ENCODE measurements at places on chromosomes 7 and 10.
A peak's percentile ranks its signal among the peaks of the same experiment; 100 is the strongest.

GRCh38 chr10:63707254-63707910, 186.2 kb downstream of the REEP3 start:
- DNase-seq, result peak; percentile 66

GRCh38 chr10:77396290-77396689, 241.3 kb downstream of the KCNMA1 start:
- no peak for DNase-seq

DNA sequence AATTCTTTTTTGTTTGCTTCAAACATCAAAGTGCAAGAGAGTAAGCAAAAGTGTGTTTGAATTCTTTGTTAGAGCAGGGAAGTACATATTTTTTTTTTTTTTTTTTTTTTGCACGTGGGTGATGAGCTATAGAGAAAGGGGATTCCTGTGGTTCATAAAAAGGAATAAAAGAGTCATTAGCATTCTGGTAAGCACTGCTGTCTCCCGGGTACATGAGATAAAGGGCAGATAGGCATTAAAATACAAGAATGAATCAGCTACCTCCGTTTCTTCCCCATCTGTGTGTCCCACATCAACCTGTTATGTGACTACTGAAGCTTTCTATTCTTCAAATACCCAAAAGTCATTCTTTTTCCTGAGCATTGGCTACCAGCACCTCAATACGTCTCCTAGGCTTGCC, 102.4 kb upstream of the SEMA3D start:
- no peak for DNase-seq

DNA sequence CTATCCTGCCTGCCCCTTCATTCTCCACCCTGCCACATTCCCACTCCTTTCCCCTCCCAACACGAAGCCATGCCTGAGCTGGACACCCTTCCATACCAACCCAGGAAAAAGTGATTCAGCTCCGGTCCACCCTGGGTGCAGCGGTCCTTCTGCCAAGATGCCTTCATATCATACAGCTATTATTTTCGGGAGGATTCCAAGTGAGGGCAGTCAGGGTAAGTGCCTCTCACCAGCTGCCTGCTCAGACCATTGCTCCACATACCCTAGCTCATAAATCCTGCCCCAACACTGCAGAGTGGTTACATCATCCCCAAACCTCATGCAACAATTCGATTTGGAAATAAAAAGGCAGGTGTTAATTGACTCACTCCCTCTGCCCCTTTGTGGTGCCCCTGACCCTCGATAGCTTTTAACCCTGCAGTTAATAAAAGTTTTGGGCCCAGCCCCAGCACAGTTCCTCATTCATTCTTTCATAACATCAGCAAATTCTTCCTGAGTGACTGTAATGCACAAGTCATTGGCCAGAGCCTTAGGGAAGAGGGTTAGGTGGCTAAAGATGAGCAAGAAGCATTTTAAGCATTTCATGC, 42.6 kb downstream of the ZNF503 start:
- DNase-seq, result no peak

- no peak for DNase-seq
Measured at GRCh38 chr7:27088002-27088922, 7.5 kb downstream of the HOXA1 start.

- no peak for DNase-seq
Measured at GRCh38 chr10:28679581-28680357, 2.4 kb downstream of the BAMBI start.

DNA sequence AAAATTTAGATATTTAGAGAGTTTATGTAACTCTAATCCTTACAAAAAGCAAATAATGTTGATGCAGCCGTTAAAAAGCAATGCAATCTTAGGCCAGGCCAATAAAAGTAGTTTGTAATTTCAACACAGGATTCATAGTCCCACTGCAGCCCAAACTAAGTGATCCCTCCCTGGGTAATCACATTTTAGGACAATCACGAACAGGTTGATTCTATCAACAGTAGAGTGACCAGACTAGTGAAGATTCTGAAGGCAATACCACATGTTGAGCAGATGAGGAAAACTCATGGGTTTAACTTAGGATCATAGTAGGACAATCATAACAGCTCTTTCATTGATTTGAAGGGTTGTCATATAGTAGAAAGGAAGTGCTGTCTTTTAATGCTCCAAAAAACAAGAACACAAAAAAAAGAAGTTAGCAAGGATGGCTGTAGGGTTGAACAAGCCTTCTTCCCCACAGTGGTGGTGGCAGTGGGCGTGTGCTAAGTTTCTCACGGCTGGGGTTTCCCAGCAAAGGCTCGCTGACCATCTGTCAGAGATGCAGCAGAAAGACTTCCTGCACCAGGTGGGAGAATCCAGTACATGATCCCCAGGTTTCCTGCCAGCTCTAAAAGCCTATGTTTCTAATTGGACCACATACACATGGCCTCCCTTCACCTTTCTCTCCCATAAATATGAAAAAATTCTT, 212.2 kb downstream of the CHRM2 start:
- no peak for DNase-seq

- DNase-seq, result no peak
Measured at GRCh38 chr10:86598151-86598550, 56.2 kb upstream of the OPN4 start.

DNA sequence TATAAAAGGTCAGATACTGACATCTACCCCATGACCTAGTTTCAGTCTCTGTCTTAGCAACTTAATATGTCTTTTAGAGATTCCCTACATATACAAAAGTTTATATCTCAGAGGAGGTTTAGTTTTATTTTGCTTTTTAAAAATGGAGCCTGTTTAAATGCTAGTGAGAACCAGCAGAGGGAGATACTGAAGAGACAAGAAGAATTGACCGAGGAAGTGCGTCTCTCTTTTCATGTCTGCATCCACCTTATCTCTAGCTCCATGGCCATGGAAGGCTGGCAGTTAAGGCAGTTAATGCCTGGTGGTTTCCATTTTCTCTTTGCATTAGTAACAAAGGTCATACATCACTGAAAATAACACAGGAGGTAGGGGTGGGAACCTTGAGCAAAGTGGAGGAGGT, 10.7 kb downstream of the SUV39H2 start:
- DNase-seq, result no peak

DNA sequence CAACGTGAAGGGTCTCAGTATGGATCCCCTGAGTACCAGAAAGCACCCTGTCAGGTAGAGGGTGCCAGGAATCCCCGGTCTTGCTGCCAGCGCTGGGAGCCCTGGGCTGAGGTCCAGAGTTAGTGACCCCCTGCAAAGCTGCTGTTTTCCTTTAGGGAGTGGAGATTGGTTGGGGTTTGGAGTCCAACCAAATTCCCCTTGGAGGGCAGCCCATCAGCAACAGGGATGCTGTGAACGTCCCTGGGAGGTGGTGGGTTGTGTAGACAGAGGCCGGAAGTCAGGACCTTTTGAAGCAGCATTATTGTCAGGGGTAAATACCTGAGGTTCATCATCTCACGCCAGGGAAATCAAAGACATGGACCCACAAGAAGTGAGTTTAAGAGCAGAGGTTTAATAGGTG, 104.2 kb downstream of the COL26A1 start:
- DNase-seq, result no peak

DNA sequence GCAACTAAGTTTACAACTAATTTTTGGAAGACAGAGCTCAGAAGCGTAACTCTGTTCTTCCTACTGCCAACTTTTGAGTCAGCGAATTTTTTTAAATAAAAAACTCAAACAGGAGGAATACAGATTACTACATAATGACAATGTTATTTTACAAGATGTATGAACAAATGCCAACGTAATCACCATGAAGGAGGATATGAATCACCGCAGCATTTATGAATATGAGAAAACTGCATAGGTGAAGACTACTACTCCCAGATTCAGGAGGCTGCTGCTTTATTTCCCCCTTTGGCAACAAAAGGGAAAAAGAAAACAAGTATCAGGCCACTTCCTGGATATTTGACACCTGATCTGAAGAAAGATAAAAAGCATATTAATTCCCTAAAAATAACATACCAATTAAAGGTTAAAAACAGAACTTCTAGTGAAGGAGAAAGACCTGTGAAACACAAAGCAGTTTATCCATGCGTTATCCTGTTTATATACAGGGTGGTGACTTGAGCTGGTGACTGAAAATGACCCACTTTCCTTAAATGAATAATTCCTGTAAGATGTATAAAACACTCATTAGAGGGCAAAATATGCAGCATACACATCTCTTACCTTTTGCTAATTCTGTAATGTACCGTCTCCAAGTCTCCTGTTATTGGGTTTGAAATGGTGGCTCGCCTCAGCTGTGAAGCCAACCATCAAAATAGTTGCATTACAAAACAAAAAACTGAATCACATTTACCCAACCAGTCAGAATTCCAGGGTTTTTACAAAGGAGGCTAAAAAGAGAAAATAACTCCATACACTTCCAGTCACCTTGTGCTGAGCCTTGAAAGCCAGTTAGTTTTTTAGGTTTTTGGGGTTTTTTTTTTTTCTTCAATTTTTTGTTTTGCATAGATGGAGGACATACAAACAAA, 52.0 kb downstream of the P4HA1 start:
- DNase-seq, result no peak
